ENCODE measurements at places on chromosomes 6 and 20.

DNA sequence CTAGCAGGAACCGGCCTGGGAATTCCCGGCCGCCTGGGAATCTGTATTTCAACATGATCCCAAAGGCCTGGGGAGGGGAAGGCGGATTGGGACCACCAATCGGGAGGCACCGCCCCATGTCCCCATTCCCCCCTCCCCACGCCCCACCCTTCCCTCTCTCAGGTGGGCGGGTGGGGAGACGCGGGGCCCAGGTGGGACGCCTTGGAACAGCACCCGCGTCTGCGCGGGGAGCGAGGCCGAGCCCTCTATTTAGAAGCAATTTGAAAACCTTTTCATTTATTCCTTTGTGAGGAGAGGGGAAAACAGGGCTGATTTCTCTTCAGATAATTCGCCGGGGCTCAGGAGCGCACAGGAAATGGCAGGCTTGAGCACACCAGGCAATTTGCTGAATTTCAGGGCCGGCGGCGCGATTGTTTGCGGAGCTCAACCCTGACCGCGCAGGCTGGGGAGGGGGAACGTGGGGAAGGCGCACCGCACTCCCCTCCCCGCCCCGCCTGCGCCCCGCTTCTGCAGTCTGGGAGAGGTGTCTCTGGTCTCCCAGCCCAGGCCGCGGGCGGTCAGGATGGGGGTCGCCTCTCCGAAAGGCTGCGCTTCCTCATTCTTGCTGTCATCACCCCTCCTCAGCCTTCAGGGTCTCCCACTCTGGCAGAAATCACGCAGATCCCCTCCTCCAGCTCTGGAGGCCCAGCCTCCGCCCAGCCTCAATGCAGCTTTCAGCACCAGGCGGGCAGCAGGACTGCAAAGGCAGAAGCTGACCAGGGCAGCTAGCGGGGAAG, 170.0 kb downstream of the GRM4 start:
- no peak for DNase-seq

- no peak for DNase-seq
Observed at GRCh38 chr20:50332491-50332980, 141.9 kb downstream of the CEBPB start.

- no peak for DNase-seq
Observed at GRCh38 chr6:4405621-4406212, 270.3 kb upstream of the ECI2 start.

DNA sequence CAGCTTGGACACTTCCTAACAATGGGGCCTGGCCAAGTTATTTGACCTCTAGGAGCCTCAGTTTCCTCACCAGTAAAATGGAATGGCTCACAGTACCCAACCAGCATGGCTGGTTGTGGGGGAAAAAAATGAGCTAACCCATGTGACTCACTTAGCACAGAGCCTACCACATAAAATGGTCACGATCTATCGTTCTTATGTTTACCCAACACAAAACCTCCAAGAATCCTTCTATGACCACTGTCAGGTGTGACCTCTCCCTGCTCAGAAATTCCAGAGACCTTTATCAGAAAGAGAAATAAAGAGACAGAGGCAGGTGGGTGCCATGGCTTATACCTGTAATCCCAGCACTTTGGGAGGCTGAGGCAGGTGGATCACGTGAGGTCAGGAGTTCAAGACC, 39.4 kb downstream of the BPIFB1 start:
- DNase-seq: no peak

GRCh38 chr20:12153628-12154027, 235.9 kb downstream of the BTBD3 start:
- DNase-seq: no peak

DNA sequence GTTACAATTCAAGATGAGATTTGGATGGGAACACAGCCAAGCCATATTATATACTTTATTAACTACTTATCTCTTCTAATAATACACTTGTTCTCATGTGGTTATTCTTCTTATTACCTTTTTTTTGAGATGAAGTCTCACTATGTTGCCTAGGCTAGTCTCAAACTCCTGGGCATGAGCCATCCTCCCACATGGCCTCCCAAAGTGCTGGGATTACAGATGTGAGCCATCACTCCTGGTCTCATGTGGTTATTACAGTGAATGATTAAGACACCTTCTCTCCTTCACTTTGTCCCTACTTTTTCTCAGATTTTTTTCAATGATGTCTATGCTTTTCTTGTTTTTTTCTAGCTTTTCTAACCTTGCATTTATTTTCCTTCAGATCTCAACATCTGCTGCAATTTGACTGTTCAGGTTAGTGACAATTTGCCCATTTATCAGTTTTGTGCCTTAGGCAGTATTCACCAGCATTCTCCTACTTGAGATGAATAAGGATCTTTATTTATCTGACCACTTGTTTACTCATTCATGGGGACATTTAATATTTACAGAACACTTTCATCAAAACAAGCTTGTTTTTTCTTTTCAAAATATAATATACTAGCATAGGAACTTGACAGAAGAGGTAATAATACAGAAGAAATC, 105.7 kb downstream of the SLC16A10 start:
- no peak for DNase-seq

- no peak for DNase-seq
Observed at GRCh38 chr6:37418722-37419121, 14.3 kb upstream of the CMTR1 start.

DNA sequence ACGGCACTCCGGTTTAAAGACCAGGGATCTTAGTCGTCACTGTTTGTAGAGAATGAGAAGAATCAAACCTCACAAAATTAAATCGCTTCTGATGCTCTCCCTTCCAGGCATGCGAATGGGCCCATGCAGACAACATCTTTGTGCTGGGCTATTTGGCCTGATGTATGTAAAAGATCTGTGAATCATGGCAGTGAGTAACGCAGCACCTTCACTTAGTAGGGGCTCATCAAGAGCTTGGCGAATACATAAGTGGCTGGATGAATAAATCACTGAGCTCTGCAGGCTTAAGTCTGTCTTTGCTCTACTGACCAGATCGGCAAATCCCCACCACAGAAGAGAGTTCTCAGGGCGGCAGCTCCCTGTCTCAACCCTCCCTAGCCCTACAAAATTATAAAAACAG, 44.8 kb upstream of the AFDN start:
- DNase-seq: no peak

DNA sequence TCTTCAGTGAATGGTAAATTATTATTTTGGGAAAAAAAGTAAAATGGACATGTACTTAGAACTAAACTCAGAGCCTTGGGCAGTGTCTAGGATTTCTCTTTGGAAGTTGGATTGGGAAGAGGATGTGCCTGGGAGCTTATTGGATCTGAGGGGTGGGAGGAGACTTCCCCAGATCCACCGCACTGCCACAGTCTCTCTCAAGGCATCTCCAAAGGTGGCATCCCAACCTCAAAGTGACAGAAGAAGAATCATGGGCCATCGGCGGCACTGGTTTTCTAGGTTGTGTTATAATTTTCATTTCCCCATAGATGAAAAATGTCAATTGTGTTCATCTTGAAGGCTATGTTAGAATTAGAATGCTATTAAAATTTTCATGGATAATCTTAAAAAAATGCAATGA, 66.8 kb upstream of the CD93 start:
- no peak for DNase-seq

DNA sequence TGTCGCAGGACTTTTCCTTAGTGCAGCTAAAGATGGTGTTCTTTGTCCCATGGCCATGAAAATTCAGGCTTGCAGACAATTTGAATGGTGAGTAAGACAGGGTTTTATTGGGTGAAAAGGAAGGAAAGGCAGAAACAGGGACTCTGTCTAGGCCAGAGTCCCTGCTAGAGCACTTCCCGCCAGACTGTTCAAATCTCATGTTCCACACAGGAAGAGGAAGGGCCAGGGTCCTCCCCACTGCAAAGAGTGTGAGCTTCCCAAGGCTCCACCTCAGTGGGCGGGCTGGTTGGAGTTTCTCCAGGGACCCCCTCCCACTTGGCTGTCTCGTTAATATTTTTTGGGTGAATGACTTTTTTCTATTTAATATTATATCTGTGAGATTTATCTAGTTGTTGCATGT, 29.0 kb downstream of the COL19A1 start:
- DNase-seq: no peak

DNA sequence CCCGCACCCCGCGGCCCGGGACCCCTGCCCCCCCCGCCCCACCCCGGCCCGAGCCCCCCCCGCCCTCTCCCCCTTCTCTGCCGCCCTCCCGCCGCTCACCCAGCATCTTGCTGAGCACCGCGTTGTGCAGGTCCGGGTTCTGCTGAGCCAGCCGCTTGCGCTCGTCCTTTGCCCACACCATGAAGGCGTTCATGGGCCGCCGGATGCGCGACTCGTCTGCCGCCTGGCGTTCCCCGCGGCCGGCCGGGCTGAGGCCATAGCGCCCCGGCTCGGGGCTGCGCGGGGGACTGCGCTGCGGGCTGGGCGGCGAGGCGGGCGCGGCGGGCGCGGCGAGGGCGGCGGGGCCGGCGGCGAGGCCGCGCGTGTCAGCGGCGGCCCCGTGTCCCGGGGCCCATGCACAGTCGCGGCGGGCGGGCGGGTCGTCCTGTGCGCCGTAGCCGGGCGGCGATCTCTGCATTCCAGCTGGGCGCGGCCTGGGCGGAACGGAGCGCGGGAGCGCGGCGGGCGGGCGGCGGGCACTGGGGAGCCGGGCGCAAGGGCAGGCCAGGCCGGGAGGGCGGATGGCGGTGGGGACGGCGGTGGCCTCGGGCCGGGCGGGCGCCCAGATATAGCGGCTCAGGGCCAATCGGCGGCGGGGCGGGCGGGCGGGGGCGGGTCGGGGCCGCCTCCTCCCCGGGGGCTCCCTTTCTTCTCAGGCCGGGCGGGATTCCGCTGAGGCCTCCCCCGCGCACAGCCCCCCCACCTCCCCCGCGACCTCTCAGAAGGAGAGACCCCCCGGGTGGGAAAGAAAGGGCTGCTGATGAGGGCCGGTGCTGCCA, at the start of gene SOX18:
Gene SOX18, minus strand, starts transcription at position 580 of the 818 bp plus-strand sequence. Its CDS starts 123 bp downstream, at position 457.
- no peak for DNase-seq

DNA sequence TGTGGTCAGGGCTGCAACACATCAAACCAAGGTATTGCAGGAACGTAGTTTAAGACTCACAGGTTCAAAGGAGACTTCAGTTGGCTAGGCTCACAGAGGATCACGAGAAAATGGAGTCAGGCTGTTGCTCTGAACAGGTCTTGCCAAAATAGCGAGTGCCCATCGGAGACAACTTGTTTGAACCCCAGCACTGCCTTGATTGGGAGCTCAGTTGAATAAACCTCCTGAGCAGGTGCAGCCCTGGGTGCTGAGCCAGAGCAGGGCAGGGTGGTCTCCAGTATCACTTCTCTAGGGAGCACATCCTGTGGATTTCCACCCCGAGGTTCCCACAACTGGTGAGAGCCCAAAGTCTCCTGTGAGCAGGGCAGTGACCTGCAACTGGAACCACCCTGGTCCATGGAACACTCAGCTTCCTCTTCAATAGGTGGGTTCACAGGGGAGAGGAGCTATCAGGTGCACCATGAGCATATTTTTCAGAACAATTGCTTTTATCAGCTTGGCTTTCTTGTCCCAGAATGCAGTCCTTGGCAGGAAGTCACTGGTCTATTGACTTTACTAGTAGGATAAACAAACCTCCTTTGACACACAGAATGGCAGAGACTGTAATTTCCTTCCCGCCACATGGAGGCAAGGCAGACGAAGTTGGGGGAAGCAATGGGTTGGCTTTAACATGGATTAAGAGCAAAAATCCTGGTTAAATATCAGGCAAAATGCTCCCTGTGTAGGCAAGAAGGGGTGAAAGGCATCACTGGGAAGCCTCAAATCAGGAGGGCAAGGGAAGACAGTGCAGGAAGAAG, 267.7 kb upstream of the FOXQ1 start:
- DNase-seq: no peak

DNA sequence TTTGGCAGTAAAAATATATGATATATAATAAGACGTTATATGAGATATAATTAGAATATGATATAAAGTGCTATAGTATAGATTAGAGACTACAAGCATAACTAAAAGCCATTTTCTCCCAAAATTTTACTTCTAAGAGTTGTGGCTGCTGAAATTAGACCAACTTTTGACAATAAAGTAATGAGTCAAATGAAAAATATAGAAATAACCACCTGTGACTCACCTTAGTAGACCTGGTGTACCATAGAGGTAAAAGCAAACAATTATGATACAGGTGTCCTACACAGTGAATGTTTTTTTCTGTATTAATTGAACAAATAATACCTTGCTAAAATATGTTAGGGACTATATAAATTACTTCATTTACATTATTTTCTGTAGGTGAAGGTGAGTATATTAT, 482.9 kb upstream of the MAN1A1 start:
- no peak for DNase-seq

DNA sequence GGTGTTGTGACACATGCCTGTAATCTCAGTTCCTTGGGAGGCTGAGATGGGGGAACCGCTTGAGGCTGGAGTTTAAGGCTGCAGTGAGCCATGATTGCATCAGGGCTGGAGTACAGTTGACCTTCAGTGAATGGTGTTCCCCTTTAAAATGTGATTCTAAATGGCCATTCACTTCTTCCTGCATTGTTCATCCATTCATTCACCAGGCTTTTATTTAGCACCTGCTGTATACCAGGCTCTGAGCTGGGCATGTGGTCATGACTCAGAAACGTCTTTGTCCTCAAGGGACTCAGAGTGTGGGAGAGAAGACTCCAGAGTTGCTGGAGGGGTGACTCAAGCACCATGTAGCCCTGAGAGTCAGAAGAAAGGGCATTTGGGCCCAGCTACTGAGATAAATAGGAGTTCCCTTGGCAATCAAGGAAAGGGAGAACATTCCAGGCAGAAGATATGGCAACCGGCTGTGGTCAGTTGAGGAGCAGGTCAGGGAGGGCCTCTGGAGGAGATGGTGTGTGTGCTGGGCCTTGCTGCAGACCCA, 101.1 kb downstream of the DLGAP4 start:
- DNase-seq: no peak

- DNase-seq: no peak
Observed at GRCh38 chr6:22194188-22194921, 102.5 kb downstream of the PRL start.

GRCh38 chr6:75602246-75603105, 796 bp downstream of the SENP6 start:
- peak; percentile 76 for DNase-seq

- no peak for DNase-seq
Observed at GRCh38 chr20:37293301-37293943, 4.0 kb downstream of the MANBAL start.

DNA sequence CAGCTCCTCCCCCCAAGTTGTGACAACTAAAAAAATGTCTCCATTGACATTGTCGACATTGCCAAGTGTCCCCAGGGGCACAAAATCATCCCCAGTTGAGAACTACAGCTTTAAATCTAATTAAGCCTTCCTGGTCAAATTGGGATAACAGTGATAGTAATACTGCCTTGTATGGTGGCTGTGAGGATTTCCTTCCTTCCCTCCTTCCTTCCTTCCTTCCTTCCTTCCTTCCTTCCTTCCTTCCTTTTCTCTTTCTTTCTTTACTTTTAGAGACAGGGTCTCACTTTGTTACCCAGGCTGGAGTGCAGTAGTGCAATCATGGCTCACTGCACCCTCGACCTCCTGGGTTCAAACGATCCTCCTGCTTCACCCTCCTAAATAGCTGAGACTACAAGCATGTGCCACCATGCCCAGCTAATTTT, 29.5 kb upstream of the ARFGEF2 start:
- no peak for DNase-seq

All from natural killer cell (primary cell).